ENCODE measurements at places on chromosomes 6 and 20.

DNA sequence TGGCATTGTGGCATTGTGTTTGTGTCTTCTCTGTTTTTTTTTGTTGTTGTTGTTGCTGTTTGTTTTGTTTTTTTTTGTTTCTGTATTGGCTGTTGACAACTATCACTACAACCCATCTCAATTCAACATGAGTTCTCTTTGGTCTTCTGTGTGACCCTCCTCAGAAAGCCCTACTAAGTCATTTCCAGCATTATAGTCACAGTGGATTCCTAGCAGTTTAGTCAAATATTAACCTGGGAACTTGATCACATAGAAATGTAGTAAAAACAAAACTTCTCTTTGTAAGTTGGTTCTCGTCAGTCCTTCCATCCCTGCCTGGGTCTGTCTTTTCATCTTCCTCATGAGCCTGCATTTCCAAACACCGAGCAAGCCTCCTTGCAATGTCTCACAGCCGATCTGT lies 16.8 kb downstream of the SLC17A2 start:
- no peaks in the 10 kb centered on the region for H3K4me1 ChIP-seq
- H3K4me3 ChIP-seq, result no peak overlapping the region
- peaks cover 23% of the 10 kb centered on the region for H3K27me3 ChIP-seq
- no peaks in the 10 kb centered on the region for H3K36me3 ChIP-seq

DNA sequence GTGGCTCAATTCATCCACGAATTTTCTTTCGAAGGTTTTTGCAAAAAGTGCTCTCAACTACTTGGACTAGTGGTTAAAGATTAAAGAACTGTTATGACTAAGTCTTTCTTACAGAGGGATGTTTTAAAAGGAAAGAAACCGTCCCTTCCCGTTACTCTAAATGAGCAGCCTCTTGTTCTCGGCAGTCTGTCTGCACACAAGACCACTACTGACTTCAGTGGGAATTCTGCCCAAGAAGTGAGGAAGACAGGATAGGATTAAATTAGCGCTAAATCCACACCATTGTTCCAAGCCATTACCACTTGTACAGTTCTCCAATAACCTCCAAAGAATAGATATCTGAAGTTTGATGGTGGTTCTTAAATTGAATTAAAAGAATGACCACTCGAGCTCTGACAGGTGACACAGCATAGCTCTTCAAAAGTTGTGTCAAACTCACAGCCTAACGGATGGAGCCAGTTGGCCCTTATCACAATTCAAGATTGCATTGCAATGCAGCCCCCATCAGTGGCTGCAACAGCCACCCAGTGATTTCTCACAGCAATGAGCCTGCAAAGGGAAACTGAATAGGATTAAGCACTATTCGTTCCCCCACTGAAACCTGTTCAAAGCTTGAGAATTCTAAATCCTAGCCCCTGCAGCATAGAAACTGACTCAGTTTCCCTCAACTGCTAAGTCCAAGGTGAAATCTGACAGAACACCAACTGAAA lies 1.8 kb downstream of the EPB41L2 start:
- no peak for DNase-seq
- H3K4me1 ChIP-seq, result peaks cover 46% of the 10 kb centered on the region
- H3K27ac ChIP-seq, result peak overlapping the region; percentile 88
- peaks cover 10% of the 10 kb centered on the region for H3K36me3 ChIP-seq

DNA sequence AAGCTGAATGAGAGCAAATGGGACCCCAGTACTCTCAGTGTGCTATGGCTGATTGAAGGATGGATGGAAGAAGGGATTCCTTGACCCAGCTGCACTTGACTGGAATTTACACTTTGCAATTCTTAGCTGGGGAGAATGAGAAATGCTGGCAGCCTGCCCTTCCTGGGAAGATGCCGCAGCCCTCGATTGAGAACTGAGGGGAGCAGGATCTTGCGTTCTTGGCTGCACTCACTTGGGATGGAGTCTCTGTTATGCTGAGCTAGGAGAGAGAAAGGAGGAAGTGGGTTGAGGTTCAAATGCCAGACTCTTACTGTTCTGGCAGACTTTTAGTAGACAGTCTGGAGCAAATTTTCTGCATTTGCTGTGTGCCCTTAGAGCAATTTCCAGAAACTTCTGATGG lies 221.2 kb downstream of the FNDC1 start:
- no peaks in the 10 kb centered on the region for H3K36me3 ChIP-seq
- no peaks in the 10 kb centered on the region for H3K27me3 ChIP-seq
- H3K4me3 ChIP-seq, result no peak overlapping the region

DNA sequence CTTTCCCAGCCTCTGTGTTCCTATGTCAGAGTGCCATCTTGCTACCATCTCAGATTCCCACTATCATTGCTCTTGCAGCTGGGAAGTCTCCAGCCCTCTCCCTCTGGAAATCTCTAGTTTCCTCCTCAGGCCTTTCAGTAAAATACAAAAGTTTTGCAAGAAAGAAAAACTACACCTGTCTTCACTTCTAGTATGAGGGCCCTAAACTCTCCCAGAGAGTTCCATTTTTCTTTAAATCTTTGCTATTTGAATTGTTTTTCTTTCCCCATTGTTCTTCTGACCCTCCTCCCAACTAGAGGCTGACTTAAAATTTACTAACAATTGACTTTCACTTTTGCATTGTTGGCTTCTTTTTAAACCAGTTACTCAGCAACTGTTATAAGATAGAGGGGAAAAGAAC lies 62.8 kb downstream of the LY86 start:
- no peaks in the 10 kb centered on the region for H3K36me3 ChIP-seq
- H3K4me3 ChIP-seq, result no peak overlapping the region
- H3K27me3 ChIP-seq, result peaks cover 8% of the 10 kb centered on the region
- DNase-seq, result no peak

DNA sequence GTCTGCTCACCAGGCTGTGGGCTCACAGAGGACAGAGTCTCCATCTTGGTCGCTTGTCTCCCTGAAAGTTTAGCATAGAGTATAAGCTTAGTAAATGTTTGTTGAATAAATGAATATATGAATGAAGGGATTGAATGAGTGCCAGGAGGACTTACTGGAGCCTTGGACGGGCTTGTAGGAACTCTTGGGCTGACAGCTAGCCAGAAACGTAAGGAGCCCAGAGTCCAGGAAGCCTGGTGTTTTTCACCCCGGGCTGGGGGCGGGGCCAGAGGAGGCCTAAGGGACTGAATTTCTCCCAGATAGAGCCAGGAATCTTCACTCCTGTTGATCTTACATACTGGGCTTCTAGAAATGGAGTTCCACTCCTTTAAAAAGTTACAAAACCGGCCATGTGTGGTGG lies 68.5 kb upstream of the SRSF6 start:
- no peak overlapping the region for H3K4me3 ChIP-seq
- no peak for DNase-seq
- H3K27ac ChIP-seq, result no peak overlapping the region
- H3K36me3 ChIP-seq, result no peaks in the 10 kb centered on the region
- H3K27me3 ChIP-seq, result no peaks in the 10 kb centered on the region
- no peaks in the 10 kb centered on the region for H3K4me1 ChIP-seq

DNA sequence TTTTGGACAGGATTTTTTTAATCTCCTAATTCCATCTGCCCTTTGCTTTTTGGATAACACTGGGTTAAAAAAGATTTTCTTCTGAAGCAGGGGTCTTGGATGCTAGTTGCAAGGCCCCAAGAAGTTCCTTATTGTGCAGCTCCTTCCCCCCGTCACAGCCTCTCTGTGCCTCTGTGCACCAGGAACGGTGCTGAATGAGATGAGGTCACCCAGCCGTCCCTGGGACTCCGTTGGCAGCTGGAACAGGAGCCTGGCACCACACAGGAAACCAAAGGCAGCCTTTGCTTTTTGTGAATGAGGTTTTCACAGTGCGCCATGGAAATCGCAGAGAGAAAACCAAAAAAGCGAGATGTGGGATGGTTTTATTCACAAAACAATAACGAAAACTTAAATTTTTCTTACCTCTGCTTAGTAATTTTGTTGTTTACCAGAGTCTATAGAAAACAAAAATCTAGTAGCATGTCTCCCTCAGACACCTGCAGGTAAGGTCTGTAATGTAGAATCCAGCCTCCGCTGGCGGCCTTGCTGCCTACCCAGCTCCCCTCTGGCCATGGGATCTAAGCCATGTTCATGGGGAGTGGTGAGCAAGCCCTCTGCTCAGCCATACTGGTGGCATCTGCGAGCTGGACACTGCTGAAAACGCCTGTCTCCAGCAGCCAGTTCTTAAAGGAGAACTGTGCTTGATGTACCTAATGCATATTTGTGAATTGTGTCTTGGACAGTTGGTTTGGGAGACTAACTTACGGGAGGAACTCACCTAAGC lies 40.4 kb upstream of the SYNJ2 start:
- H3K27ac ChIP-seq, result no peak overlapping the region
- DNase-seq, result no peak
- no peaks in the 10 kb centered on the region for H3K4me1 ChIP-seq
- H3K36me3 ChIP-seq, result peaks cover 63% of the 10 kb centered on the region
- no peak overlapping the region for H3K4me3 ChIP-seq

DNA sequence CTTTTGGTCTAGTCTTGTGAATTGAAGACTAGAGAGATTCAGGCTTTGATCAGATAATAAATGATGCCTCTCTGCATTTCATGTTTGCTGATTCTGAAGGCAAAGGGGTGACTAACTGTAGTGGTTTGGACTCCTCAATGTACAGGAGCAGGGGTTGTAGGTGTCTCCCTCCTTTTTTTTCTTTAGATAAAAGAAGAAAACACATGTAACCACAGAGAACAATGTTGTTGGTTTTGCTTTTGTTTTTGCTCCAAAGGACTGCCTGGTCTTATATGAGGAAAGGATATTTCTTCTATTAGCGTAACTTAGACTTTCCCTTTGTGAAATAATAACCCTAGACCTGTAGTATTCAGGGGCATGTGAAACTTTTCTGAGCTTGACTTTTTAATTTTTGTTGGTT lies 53.2 kb downstream of the RFPL4B start:
- peaks cover 4% of the 10 kb centered on the region for H3K36me3 ChIP-seq
- no peak overlapping the region for H3K27ac ChIP-seq
- no peaks in the 10 kb centered on the region for H3K4me1 ChIP-seq
- no peak for DNase-seq
- no peak overlapping the region for H3K4me3 ChIP-seq

DNA sequence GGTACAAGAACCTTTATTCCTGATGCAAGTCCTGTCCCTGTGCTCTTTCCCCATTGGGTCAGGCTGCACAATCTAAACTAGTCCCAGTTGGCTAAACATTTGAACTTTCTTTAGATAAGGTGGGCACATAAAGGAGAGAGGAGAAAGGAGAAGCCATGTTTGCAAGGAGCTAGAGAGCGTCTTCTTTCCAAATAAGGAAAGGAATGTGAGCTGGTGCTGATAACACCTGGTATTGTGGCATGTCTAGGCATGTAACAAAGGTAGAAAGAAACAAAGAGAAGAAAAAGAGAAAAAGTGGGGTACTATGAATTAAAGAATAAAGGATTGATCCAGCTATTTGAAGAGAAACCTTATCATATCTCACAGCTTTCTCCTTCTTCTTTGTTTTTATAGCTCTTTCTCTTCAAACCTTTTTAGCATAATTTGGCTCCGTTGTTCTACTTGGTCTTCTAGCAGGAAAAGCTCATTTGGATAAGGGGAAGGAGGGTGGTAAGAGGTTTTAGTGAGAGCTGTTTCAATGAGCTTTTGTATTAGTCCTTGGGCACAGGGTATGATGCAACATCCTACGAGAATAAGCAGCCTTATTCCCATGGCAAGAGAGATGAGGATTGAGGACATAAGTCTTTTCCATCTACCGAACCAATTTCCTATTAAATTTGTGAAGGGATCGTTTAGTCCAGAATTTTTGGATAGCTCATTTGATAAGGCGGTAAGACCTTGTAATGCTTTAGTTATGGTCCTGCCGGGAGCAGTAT lies 415.5 kb upstream of the MAN1A1 start:
- no peaks in the 10 kb centered on the region for H3K27me3 ChIP-seq
- no peaks in the 10 kb centered on the region for H3K4me1 ChIP-seq
- DNase-seq, result no peak
- no peak overlapping the region for H3K27ac ChIP-seq

DNA sequence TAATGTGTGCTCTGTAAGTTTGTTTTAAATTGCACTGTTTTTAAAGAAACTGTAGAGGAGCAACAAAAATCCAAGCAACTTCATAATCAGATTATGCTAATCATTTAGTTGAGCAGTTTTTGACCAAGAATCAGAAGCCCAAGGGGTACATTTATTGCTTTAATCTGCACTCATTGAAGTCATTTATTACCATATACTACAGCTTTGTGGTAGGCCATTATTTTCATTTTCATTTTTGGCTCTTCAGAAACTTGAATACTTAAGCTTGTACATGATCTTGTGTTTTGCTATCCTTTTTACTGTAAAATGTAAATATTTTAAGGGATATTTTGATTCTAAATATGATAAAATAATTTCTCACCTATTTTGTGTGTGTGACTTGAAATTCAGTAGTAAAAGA lies 78.5 kb downstream of the PHF3 start:
- no peak overlapping the region for H3K4me3 ChIP-seq
- no peaks in the 10 kb centered on the region for H3K4me1 ChIP-seq
- DNase-seq, result no peak
- H3K36me3 ChIP-seq, result peaks cover 44% of the 10 kb centered on the region

DNA sequence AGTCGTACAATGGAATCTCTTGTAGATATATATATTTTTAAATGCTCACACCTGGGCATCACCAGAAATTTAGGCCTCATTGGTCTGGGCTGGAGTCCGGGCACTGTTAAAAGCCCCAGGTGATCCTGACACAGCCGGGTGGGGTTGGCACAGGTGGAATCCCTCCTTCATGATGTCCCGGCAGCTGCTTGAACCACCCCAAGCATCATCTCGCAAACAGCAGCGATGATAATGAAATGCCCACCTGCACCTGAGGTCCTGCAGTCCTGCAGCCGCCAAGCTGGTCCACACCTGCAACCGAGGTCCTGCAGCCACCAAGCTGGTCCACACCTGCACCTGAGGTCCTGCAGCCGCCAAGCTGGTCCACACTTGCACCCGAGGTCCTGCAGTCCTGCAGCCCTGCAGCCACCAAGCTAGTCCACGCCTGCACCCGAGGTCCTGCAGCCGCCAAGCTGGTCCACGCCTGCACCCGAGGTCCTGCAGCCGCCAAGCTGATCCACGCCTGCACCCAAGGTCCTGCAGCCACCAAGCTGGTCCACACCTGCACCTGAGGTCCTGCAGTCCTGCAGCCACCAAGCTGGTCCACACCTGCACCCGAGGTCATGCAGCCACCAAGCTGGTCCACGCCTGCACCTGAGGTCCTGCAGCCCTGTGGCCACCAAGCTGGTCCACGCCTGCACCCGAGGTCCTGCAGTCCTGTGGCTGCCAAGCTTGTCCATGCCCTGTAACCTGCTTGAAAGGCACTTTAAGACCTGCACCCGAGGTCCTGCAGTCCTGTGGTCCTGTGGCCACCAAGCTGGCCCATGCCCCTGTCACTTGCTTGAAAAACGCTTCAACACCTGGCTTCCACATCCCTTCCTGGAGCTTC lies 261.2 kb downstream of the DLL1 start:
- H3K4me3 ChIP-seq, result no peak overlapping the region
- no peak overlapping the region for H3K27ac ChIP-seq

- H3K4me3 ChIP-seq, result peak overlapping the region; percentile 68
- peak overlapping the region; percentile 89 for H3K27ac ChIP-seq
- H3K4me1 ChIP-seq, result peaks cover 57% of the 10 kb centered on the region
- no peaks in the 10 kb centered on the region for H3K27me3 ChIP-seq
- no peaks in the 10 kb centered on the region for H3K36me3 ChIP-seq
Observed at GRCh38 chr6:156780102-156780641, 3.0 kb downstream of the ARID1B start.

All from osteocyte (in vitro differentiated cells).